ENCODE measurements at places on chromosomes 7 and 10. TPM values are rescaled to one million over a fixed set of nuclear protein-coding genes. Genes with fewer than 3 reads are reported as not detected.

GRCh38 chr10:28503114-28503513, 29.8 kb upstream of the WAC start:
- no peak for ATAC-seq

DNA sequence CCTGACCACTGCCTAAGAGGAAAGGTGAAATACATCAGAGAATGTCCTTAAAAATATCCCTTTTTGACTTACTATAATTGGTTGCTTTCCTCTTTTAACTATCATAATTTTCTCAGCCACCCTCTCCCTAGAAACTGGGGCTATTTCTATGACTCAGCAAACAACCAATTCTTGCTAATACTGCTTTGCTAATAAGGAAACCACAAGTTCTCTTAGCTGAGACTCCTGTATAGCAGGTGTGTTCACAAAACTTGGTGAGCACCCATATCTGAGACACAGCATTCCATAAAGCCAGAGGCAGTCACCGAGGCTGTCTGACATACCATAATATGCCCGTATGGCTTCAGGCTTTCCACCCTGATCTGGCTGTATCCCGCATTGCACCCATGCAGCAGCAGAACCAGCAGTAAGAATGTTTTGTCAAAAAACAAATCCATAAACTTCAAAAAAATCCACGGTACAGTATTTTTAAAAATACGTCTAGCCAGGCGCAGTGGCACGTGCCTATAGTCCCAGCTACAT, 191.7 kb upstream of the C7orf33 start:
- ATAC-seq = no peak

GRCh38 chr7:43332193-43332796, 219.8 kb downstream of the HECW1 start:
- no peak for ATAC-seq

DNA sequence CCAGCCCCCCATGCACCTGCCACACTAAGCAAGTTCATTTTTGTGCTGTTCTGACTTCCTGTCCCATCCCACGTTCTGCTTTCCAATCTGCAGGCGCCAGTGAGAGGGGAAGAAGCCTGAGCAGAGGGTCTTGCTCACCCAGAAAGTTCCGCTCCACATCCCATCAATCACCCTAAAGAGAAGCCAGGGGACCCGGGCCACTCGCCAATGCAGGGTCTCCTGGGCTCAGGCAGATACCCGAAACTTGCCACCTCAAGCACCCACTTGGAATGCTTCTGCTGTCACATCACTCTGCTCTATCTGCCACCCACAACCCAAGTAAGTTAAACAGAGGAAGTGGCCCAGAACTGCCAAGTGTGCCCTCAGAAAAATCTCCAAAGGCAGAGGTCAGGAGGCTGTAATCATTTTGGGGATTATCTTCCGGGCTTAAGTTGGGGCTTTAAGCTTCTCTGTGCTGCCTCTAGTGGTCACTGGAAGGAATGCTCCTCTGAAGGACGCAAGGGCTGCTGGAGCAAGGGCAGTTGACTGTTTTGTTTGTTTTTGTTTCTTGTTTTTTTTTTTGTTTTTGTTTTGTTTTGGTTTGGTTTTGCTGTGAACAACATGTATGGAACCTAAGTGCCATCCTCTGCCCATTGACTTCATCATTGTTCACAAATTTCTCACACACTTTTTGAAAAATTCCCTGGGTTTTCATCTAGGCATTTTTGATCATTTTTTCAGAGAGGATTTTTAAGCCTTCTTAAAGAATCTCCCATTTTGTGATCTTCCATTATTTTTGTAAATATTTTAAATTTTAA, 25.5 kb downstream of the PRR15 start:
- no peak for ATAC-seq

The CALHM1 gene
- 0.60 TPM for total RNA-seq

- no peak for ATAC-seq
These were observed 2.1 kb downstream of the CBLL1 start for GRCh38 chr7:107746006-107746405.

- no peak for ATAC-seq
These were observed 957.0 kb upstream of the LRRTM3 start for GRCh38 chr10:65968871-65969270.

The CXCL12 gene
- total RNA-seq = 24.0 TPM

DNA sequence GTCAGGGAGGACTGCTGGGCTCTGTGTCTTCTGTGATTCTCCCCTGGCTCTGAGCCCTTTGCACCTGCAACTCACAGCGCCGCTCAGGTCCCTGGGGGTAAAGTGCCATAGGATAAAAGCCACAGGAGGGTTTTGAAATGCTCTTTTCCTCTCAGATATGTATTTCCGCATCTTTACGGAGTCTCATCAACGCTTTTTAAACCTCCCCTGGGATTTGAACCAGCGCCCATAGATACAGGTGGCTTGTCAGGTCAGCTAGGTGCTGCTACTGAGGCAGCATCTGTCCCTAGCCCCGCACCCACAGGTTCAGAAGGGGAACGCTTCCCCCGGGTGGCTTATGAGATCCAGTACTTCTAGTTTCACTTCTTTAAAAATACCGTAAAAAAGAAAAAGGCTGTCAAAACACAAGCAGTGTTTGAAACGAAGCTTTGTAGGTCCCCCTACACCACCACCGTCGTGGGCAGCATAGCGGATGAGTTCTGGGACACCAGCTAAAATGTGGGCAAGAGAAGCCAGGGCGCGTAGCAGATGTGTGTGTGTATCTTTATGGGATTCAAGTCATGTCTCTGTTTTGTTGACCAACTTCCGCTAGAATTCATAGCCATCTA, 173.5 kb downstream of the CUX1 start:
- no peak for ATAC-seq

The ANKIB1 gene
- 81.7 TPM for total RNA-seq

- no peak for ATAC-seq
These were observed 6.3 kb downstream of the WNT16 start for GRCh38 chr7:121334875-121335648.

DNA sequence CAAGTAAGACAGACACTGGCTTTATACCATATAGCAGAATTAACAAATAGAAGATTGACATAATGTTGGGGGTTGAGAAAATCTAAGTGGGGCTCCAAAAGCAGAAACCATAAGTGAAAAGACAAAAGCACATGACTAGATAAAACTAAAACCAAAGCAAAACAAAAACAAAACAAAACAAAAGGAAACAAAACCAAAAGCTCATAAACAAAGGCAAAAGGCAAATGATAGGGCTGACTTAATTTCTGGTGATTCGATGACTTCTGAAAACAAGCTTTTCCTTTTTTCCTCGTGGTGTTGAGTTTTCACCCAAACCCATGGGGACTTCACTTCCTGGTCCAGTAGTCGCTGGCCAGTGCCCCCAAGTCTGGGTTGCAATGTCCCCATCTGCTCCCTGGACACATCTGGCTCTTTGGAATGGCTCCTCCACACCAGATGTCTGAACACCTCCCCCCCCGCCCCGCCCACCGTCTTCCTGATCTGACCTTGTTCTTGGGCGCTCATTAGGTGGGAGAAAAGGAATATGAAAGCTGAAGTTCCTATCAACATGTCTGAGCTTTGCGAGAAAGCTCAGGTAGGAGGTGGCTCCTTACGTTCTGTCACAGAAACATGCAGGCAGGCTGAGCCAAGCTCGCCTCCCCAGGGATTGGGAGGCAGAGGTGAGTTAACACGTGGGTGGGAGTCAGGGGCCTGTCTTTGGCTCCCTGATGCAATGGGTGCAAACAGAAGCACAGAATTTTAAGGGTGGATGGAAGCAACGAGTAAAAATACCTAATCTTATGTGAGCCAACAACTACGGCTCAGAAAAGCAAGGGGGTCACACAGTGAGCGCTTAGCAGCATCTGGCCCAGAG, 121.0 kb downstream of the NEURL1 start:
- ATAC-seq = no peak

DNA sequence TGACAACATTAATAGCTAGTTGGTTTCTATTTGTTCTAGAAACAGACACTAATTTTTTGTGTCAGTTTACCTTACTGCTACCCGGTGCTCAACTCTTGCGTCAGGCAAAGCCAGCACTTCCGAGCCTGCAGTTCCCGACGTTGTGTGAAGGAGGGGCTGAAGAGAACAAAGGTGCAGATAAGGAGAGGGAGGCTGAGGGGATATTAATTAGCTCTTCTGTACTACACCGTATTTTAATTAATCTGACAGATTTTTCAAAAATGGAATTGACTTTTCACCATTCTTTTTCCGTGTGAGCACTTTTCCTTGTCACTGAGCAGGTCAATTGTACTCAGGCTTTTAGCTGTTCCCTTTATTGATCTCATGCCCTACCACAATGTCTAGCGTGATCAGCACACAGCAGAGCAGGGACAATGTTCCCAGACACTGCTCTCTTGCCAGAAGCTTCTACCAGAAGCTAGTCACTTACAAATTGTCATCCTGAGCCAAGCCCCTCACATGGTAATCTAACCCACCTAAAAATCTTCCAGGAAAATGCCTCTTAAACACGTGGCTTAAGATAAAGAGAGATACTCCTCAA, 650.5 kb upstream of the MKI67 start:
- ATAC-seq = no peak

GRCh38 chr10:129969184-129969910, 5.3 kb upstream of the EBF3 start:
- ATAC-seq = no peak

GRCh38 chr7:106402898-106403297, 118.1 kb upstream of the NAMPT start:
- ATAC-seq = no peak

GRCh38 chr7:107874605-107875446, 16.2 kb upstream of the DLD start:
- peak; percentile 93 for ATAC-seq

- ATAC-seq = no peak
These were observed 147.1 kb downstream of the RGS10 start for GRCh38 chr10:119395280-119396007.

The ADAP1 gene
- 1.3 TPM for total RNA-seq

The VSTM2A gene
- total RNA-seq = not detected

DNA sequence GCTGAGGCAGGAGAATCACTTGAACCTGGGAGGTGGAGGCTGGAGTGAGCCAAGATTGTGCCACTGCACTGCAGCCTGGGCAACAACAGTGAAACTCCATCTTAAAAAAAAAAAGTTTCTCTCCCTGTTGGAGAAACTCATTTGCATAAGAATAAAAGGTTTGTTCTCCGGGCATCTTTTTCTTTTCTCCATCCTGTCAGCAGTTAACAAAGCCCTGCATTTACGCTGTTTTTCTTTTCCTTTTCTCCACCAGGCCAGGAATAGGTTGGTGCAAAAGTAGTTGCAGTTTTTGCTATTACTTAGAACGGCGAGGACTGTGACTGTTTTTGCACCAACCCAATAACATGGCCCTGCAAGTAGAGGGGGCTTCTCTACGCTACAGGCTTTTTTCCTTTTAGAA, 9.5 kb upstream of the URGCP start:
- no peak for ATAC-seq

The CROT gene
- 10.3 TPM for total RNA-seq

DNA sequence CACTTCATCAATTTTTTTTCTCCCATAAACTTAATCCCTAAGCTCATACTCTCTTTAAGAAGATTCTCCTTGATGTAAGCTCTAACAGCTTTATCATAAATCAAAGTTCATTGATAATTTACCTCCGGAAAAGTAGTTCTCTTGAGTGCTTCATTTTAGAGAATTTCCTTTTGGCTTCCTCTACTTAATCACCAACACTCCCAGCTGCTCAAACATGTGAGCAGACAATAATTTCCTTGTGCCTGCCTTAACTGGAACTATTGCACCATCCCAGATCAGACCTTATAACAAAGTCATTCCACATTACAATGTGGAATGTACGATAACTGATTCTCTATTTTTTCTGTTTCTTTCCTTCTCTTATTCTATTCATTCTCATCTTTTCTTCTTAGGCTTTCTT, 5.9 kb downstream of the FEZF1 start:
- no peak for ATAC-seq

The CPA2 gene
- total RNA-seq = 0.67 TPM

GRCh38 chr10:123327450-123327849, 173.2 kb downstream of the BUB3 start:
- no peak for ATAC-seq

DNA sequence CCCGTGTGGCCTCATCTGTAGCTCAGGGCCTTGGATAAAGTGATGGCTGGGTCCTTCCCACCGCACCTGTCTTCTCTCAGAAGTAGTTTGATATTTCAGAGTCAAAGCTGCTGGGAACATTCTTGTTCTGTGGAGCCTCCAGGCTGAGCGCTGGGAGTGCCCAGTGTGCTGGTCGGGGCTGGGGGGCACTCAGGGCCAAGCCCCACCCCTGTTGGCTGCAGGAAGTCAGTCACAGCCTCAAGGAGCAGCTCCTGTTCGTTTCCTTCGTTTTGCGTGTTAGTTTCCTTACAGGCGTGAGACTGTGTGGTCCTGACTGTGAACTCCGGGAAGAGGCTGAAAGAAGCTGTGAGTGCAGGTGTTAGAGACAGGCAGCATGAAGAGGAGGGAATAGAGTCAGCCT, 33.2 kb downstream of the POR start:
- ATAC-seq = no peak

GRCh38 chr10:124728071-124728829, 15.9 kb downstream of the FAM53B start:
- ATAC-seq = no peak

DNA sequence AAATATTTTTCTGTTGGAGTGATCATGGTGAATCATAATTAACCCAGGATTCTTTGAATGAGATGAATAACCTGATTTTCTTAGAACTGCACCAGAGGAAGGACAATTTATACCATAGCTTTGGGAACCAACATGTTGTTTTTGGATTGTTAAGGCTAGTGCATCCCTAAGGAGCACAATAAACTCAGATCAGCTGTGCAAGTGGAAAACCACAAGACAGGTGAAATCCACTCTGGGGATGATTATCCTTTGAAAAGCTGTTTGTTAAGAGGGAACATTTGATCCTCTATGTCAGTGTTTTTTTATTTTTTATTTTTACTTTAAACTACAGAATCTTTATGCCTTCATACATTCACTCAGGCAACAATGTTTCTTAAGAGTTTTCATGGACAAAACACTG, 232.1 kb upstream of the PCLO start:
- no peak for ATAC-seq

DNA sequence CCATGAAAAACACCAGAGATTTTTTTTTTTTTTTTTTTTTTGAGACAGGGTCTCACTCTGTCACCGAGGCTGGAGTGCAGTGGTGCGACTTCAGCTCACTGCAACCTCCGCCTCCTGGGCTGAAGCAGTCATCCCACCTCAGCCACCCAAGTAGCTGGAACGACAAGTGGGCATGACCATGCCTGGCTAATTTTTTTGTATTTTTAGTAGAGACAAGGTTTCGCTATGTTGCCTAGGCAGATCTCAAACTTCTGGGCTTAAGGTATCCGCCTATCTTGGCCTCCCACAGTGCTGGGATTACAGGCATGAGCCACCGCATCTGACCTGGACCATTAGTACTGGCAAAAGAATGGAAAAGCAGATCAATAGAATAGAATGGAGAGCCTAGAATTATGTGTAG, 59.0 kb upstream of the LRRN3 start:
- ATAC-seq = no peak

DNA sequence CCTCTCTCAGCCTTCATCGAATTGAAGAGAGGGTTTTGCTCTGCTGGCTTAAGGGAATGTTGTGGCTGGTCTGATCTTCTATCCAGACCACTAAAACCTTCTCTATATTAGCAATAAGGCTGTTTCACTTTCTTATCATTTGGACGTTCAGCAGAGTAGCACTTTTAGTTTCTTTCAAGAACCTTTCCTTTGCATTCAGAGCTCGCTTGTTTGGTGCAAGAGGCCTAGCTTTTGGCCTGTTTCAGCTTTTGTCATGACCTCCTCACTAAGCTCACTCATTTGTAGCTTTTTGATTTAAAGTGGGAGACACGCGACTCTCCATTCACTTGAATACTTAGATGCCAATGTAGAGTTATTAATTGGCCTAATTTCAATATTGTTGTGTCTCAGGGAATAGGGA, 3.9 kb downstream of the MPP7 start:
- ATAC-seq = no peak

The SPDYE2 gene
- total RNA-seq = 0.43 TPM

- ATAC-seq = no peak
These were observed 14.3 kb upstream of the PRKAG2 start for GRCh38 chr7:151891182-151891581.

Measured in motor neuron (in vitro differentiated cells).